ENCODE measurements at places on chromosomes 5 and 9.

- DNase-seq = no peak
Measured at GRCh38 chr9:84212246-84212645, 128.3 kb downstream of the SLC28A3 start.

GRCh38 chr5:77876316-77876715 is 100.2 kb upstream of the TBCA start:
- no peak for DNase-seq

GRCh38 chr5:127702926-127703561 is at the start of gene CCDC192:
Gene CCDC192, plus strand, starts transcription at chr5:127703391. Its CDS starts 55 bp downstream, at chr5:127703446.
- no peak for DNase-seq

DNA sequence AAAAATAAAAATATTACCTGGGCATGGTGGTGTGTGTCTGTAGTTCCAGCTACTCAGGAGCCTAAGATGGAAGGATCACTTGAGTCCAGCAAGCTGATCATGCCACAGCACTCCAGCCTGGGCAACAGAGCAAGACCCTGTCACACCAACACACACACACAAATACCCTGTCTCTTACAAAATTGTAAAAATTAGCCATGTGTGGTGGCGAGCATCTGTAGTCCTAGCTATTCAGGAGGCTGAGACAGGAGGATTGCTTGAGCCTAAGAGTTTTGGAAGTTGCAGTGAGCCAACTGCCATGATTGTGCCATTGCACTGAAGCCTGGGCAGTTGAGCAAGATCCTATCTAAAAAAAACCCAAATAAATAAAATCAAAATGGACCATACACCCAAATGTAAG is 32.1 kb upstream of the DENND4C start:
- DNase-seq = no peak

- DNase-seq = peak; percentile 79
Measured at GRCh38 chr5:171647043-171647903, 138.3 kb upstream of the SMIM23 start.

DNA sequence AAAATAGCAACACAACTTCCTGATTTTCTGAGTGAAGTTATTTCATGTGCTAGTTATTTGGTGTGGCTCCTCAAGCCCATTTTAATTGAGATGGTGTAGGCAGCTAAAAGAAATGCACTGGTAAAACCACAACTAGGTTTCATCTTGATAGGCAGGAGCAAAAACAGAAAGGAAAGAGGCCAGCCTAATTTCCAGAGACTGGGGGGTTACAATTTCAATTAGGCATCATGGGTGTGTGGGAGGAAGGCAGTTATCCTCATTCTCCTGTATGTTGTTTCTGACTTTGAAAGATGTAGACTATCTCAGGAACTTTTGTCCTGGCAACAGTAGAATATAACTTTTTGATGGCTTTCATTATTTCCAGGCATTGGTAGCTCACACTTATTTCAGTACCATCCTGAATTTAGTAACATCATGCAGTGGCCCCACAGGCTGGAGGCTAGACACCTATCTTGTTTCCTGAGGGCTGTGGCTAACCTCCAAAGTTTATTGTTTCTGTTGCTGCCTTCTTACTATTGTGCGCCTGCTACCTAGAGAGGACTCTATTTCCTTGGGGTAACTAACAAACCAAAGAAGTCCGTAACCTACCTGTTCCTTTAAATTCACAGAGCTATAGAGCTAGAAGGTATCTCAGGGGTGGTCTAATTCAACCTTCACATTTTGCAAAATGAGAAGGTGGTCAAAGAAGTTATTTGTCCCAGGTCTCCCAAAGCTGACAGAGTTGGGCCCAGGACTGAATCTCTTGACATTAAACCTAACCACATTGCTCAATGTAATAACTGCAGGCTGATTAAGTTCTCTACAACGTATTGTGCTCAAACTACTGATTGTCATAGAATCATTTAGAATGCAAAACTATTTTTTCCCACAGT is 42.4 kb downstream of the FYB1 start:
- no peak for DNase-seq

- DNase-seq = no peak
Measured at GRCh38 chr5:137504916-137505315, 5.8 kb upstream of the SPOCK1 start.

- peak; percentile 53 for DNase-seq
Measured at GRCh38 chr5:107812570-107813141, 141.9 kb upstream of the EFNA5 start.

GRCh38 chr5:39660020-39660419 is 235.2 kb upstream of the DAB2 start:
- no peak for DNase-seq

DNA sequence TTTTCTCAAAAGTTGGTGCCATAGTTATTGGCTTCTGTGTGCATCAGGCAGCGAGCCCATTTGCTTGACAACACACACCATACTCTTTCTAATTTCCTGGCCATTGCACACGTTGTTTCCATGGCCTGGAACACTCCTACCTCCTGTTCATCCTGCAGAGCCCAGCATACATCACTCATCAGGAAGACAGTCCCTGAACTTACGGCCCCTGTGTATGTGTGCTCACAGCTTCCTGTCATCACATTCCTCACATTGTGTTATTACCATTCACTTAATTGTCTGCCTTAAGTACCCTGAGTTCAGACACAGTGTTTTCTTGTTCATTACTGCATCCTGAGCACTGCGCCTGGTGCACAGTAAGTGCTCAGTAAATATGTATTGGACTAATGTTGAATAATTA is 355.9 kb downstream of the PRELID2 start:
- DNase-seq = peak; percentile 30

- DNase-seq = no peak
Measured at GRCh38 chr5:10702911-10703491, 58.0 kb downstream of the DAP start.

- DNase-seq = no peak
Measured at GRCh38 chr9:132126680-132127236, 35.1 kb upstream of the NTNG2 start.

DNA sequence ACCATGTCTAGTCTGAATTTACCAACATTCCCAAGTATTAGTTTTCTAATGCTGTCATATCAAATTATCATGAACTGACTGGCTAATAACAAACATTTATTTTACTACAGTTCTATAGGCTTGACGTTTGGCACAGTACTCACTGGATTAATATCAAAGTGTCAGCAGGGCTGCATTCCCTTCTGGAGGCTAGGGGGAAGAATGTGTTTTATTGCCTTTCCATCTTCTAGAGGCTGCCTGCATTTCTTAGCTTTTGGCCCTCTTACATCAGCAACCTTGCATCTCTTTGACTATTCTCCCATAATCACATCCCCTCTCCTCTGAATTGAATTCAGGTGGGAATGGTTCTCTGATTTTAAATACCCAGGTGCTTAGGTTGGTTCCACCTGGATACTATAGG is 84.7 kb downstream of the EDIL3 start:
- no peak for DNase-seq

GRCh38 chr9:2725898-2726649 is 8.8 kb downstream of the KCNV2 start:
- DNase-seq = no peak

DNA sequence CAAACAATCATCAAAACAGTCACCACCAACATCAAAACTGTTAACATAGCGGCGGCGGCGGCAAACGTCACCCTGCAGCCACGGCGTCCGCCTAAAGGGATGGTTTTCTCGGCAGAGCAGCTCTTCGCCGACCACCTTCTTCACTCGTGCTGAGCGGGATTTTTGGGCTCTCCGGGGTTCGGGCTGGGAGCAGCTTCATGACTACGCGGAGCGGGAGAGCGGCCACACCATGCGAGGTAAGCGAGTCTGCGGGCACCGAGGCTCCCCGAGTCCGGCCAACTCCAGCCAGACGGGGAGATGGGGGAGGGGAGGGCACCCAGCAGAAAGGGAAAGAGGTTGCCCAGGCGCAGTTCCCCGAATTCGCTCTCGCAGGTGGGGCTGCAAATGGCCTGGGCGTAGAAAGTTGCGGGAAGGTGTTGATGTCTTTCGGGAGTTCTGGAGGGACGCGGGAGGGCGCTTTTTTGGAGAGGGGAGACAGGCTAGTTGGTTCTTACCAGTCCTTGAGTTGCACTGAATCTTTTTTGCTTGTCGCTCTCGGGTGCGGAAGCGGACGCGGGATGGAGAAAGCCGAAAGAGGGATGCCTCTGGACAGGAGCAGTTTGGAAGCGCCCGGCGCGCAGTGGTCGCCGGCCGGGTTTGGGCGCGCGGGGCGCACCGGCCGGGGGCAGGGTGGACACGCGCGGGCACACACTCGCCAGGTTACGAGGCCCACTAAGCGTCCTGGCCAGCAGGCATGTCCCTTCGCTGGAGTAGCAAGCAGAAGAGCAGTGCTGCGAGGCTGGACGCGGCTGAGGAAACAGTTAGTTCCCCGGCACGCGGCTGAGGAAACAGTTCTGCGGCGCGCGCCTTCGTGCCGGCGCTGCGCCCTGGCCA is 849 bp downstream of the RORB start:
- DNase-seq = peak; percentile 36

DNA sequence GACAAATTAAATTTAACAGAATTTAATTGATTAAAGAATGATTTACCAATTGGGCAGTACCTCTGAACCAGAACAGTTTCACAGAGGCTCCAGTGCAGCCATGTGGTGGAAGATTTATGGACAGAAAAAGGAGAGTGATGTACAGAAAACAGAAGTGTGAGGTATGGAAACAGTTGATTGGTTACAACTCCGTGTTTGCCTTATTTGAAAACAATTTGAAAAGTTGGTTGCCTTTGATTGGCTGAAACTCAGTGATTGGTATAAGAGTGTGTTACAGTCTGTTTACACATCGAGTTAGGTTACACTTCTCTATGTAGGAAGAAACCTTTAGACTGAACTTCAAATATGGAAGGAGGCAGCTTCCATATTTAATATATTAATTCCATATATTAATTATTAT is 30.1 kb downstream of the KIAA1958 start:
- DNase-seq = no peak

Data from urothelium cell line (cell line).